ENCODE measurements at places on chromosomes 6 and 20.
A peak's percentile ranks its signal among the peaks of the same experiment; 100 is the strongest.

- no peak for DNase-seq
Observed at GRCh38 chr20:7207186-7207798, 439.8 kb downstream of the BMP2 start.

- peak; percentile 54 for DNase-seq
Observed at GRCh38 chr20:50844430-50845100, 49.7 kb downstream of the BCAS4 start.

- DNase-seq, result no peak
Observed at GRCh38 chr6:14787250-14787649, 458.6 kb upstream of the JARID2 start.

GRCh38 chr20:47274401-47275108 lies 81.9 kb downstream of the ZMYND8 start:
- DNase-seq, result peak; percentile 95

GRCh38 chr6:89180971-89181370 lies 35.1 kb downstream of the PM20D2 start:
- DNase-seq, result no peak

DNA sequence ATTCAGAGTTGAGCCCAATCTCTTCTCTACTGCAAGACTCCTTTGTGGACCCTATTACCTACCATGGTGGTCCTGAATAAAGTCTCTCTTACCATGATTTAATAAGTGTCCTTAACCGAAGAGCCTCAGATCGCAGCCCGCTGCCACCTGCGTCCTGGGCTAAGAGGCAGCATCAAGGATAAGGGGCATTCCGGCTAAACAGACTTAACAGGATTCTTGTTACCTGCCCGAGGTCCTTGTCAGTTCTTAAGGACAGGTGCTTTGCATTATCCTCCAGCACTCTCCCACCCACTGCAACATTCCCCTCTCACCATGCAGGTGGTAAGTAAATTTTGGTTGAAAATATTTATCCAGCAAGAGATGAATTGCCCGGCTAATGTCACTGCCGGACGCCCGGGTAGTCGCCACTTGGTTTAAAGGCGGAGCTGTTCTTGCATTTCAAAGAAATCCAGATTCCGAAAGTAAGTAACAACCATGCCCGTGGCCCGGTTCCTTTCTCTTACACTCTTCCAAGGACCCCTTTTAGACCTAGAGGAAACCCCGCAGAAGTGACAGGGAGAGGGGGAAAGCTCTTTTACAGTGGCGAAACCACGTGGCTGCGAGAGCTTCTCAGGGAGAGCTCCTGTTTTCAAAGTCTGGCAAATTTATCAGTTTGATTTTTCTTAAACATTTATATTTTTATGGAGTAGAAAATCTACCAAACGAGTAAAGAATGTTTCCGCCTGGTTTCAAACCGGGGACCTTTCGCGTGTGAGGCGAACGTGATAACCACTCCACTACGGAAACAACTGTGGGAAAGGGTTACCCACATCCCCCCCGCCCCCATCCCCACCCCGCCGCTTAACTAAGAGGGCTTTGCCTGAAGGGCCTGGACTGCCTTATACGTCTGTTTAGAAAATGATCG lies 41.9 kb upstream of the PRSS16 start:
- peak; percentile 6 for DNase-seq

DNA sequence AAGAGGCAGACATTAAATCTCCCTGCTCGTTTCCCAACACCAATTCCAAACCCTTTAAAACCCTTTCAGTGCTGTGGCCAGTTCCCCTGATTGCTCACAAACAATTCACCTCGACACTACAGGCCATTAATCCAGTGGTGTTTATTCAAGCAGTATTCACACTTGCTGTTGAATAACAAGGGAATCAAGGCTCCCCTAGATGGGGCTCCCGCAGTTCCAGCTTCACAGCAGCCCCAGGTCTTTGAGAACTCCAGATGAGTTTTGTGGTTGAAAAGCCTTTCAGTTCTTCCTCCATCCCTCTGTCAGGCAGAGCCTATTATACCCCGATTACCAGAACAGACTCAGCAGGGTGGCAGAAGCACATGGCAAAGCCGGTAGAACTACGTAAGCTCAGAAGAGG lies 36.2 kb downstream of the JAG1 start:
- no peak for DNase-seq

GRCh38 chr20:34951252-34951651 lies 4.4 kb downstream of the GSS start:
- no peak for DNase-seq

GRCh38 chr6:96760153-96760687 lies 77.1 kb downstream of the GPR63 start:
- DNase-seq, result no peak

DNA sequence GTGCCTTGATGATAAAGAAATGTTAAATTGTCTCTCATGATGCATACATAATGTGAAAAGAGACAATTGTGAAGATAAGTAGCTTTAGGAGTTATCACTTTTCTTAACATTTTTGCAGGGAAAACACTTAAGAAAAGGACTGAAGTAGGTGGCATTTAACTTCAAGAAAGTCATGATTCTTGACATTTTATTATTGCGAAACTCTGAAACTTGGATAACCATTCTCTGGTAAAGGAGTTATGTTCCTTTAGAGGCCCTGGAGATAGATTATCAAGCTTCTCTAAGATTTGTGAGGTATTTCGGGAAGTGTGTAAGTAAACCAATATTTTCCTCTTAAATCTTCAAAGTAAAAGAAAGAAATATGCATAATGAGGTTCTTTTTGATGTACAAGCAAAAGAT lies 38.5 kb downstream of the HTR1B start:
- DNase-seq, result no peak

GRCh38 chr6:134967711-134968110 lies 17.8 kb upstream of the ALDH8A1 start:
- DNase-seq, result no peak

Data from GM23248 (cell line).